ENCODE measurements at places on chromosomes 1 and 21.

DNA sequence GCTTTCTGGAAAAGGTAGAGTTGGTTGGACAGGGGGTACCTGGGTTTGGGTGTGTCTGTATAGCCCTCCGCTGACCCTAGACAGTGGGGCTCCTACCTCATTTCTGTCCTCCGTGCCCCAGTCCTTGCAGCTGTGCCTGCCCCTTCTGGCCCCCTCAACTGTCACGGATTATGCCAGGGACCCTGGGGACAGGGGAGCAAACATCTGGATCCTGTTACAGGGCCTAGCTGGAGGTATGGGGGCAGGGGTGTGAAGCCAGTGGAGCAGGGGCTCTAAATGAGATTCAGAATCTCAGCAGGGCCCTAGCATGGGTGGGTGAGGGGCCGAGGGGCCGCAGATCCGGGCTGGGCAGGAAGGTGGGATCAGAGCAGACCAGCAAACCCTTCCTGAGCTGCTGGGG is 81.0 kb downstream of the TAS1R2 start:
- no peak for DNase-seq

DNA sequence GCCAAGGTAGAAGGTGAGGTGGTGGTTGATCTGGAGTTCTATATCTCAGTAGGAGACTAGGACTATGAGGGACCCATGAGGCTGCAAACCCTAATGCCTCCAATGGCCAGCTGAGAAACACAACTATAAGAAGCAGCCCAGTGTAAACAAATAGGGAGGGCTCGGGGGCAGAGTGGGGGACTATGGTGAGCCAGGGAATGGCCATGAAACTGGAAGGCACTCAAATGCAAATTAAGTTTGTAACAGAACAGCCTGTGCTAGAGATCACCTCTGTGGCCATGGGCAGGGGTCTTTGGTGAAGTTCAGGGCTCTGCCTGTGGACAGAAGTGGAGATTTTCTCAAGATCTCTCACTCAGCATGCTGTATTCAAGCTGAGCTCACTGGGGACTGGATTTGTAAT is 187.1 kb downstream of the GRIK3 start:
- no peak for DNase-seq

- DNase-seq, result no peak
These were observed 65.2 kb upstream of the ST6GALNAC5 start for GRCh38 chr1:76802094-76802493.

- no peak for DNase-seq
These were observed 9.3 kb downstream of the EPS15 start for GRCh38 chr1:51509773-51510172.

DNA sequence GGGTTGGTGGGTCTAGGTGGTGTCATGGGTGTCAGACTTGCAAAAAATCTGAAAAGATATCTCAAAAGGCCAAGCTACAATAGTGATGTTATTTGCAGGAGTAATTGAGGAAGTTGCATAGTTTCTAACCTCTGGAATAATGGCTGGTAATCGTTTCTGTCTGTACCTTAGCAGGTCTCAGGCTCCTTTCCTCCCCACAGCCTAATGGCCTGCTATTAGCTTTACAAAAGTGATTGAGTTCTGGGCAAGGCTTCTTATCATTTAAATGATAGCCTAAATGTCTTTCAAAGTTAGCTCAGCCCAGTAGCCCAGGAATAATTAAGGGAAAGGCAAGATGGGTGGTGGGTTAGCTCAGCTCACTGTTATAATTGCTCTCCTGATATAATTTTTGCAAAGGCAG is 37.7 kb upstream of the IGSF5 start:
- DNase-seq, result no peak

GRCh38 chr21:38249256-38249655 is 7.5 kb upstream of the KCNJ15 start:
- DNase-seq, result no peak

DNA sequence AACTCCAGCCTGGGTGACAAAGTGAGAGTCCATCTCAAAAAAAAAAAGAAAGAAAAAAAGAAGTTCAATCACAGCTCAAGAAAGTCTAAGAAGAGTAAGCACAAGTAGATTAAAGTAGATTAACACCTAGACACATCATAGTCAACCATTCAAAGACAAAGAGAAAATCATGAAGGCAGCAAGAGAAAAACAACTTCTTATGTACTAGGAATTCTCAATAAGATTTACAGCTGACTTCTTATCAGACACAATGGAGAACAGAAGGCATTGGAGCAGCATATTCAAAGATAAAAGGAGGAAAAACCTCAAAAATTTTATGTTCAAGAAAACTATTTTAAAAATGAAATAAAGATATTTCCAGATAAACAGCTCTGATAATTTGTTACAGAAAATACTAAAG is 147.3 kb downstream of the LBR start:
- DNase-seq, result no peak

DNA sequence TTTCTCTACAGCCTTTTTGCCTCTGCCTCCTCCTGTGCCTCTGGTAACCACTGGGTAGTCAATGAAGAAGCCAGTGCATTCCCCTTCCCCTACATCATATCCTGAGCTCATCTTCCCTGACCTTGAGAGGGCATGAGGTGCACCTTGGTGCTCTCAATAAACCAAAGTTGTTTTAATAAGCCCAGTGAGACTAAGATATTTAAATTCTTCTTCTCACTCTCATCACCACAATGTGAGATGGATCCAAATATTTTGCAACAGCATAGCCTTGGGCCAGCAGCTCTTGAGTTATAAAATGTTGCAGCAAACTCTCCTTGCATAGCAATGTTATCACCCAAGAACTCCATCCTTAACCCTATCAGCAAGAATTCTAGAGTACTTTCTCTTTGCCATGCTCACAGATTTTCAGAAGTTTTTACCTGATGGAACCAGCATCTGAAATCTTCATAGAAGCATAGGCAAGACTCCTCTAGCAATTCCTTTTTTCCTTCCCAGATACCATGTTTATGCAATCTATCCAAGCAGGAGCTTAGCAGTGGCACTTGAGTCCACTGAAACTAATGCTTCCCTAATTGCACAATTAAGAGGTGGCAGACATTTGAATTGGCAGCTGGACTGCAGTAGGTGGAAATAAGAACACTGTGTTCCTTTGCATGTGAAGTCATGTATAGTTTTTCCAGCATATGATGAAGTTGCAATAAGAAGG is 36.8 kb downstream of the CDC7 start:
- DNase-seq, result no peak

GRCh38 chr1:230809256-230809990 is 58.9 kb downstream of the C1orf198 start:
- no peak for DNase-seq

DNA sequence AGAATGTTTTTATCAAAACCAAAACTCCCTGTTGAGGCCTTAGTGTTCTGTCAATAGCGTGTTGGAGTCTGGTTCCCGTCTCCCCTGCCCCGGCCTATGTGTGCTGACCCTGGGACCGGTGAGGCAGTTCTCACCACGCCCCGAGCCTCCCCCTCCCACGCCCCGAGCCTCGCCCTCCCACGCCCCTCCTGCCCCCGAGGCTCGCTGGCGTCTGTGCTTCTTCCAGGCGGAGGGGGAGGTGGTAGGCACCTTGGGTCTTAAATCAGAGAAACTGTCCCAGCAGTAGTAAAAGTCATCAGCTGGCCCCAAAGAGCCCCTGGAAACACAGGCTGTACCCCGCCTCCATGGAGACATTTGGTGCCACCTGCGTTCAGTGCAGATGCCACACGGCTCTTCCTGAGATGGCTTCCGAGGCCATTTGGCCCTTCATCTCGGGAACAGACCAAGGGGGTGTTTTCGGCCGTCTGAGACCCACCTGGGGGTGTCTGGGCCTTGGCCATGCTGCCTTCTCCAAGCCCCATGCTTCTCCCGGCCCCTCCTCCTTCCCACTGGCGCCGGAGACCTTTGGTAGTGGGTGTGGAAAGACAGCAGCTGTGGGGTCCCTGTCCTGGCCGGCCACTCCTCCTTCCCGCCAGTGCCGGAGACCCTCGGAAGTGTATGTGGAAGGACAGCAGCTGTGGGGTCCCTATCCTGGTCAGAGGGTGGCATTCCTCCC is 44.7 kb downstream of the SKI start:
- no peak for DNase-seq

- no peak for DNase-seq
These were observed 200.6 kb upstream of the HMCN1 start for GRCh38 chr1:185533596-185533995.

DNA sequence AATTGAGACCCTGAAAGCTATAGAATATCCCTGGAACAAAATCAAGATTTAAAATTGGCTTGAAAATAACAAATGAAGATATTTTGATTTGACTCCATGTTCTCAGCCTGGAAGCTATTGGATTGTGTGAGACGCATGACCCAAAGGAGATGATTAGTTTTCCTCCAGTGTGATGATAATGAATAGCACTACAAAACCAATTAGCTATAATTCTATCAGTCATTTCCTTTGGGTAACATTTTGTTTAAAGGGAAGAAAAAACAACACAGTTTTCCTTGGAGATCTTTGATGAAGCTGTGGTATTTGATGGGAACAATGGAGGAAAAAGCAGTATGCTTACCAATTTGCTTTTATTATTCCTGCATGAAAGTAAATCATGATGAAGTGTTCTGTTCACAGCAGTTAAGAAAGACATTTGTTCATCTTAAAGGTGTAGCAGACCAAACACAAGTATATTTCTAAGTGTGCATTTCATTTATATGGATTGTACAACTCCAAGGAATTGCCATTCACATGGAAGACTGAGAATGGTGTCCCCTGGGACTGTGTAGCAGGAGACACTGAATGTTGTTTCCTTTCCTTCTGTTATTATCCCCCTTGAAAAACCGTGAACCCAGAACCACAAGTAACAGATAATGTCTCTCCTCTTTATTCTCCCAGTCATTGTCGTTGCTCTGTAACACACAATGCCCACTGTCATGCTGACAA is 111.4 kb downstream of the CACHD1 start:
- no peak for DNase-seq

DNA sequence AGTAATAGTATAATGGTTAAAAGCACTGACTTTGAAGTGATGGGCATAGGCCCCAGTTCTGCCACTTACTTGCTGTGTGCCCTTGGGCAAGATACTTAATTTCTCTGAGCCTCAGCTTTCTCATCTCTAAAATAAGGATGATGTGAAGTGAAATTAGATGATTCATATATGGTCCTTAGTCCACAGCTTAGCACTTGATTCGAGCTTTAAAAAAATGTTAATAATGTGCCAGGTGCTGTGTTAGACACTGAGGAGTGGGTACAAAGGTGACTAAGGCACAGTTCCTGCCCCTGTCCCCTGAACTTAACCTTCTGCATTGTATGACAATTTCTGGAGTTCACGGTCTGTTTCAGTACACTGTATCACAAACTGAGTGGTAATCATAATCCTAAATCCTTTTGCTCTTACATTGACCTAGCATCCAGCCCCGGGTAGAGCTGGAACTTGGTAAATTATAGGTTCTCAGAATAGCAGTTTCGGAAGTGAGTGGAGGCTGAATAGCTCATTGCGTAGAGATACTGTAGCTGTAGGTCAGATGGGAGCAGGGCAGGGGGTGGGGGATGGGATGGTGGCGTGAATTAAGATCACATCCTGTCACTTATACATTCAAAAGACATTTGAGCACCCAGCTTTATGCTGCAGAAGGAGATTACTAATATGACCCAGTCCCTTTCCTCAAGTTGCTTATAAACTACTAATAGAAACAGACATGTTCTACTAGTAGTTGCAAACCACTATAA is 1.5 kb downstream of the ZNF691 start:
- no peak for DNase-seq

DNA sequence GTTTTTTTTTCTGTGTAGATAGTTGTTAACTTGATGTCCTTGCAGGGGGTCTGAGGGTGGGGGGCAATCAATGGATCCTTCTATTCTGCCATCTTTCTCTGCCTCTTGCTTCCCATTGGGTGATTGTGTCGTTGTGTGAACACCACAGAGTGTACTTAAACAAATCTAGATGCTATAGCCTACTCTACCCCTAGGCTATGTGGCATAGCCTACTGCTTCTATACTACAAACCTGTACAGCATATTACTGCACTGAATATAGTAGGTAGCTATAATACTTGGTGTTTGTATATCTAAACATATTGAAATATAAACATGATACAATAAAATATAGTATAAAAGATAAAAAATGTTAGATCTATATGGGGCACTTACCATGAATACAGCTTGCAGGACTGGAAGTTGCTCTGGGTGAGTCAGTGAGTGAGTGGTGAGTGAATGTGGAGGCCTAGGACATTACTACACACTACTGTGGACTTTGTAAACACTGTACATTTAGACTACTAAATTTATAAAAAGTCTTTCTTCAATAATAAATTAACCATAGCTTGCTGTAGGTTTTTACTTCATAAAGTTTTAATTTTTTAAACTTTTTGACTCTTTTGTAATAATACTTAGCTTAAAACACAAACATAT is 105.4 kb downstream of the CENPF start:
- DNase-seq, result no peak

GRCh38 chr1:107276247-107276646 is 135.4 kb downstream of the NTNG1 start:
- DNase-seq, result no peak

DNA sequence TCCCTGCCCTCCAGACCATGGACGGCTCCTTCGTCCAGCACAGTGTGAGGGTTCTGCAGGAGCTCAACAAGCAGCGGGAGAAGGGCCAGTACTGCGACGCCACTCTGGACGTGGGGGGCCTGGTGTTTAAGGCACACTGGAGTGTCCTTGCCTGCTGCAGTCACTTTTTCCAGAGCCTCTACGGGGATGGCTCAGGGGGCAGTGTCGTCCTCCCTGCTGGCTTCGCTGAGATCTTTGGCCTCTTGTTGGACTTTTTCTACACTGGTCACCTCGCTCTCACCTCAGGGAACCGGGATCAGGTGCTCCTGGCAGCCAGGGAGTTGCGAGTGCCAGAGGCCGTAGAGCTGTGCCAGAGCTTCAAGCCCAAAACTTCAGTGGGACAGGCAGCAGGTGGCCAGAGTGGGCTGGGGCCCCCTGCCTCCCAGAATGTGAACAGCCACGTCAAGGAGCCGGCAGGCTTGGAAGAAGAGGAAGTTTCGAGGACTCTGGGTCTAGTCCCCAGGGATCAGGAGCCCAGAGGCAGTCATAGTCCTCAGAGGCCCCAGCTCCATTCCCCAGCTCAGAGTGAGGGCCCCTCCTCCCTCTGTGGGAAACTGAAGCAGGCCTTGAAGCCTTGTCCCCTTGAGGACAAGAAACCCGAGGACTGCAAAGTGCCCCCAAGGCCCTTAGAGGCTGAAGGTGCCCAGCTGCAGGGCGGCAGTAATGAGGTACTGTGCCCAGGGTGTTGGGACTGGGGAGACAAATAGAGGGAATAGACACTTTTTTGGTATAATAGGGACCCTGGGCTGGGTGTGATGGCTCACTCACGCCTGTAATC is 1.0 kb downstream of the ZBTB48 start:
- DNase-seq, result no peak
